ENCODE measurements at places on chromosomes 11 and 22.

- DNase-seq: no peak
These were observed 45.2 kb upstream of the LINC01488 start for GRCh38 chr11:69436041-69436982.

- DNase-seq: no peak
These were observed 3.3 kb downstream of the SCGB1D2 start for GRCh38 chr11:62245271-62245753.

GRCh38 chr22:30792456-30792855 is 97.8 kb downstream of the OSBP2 start:
- no peak for DNase-seq

DNA sequence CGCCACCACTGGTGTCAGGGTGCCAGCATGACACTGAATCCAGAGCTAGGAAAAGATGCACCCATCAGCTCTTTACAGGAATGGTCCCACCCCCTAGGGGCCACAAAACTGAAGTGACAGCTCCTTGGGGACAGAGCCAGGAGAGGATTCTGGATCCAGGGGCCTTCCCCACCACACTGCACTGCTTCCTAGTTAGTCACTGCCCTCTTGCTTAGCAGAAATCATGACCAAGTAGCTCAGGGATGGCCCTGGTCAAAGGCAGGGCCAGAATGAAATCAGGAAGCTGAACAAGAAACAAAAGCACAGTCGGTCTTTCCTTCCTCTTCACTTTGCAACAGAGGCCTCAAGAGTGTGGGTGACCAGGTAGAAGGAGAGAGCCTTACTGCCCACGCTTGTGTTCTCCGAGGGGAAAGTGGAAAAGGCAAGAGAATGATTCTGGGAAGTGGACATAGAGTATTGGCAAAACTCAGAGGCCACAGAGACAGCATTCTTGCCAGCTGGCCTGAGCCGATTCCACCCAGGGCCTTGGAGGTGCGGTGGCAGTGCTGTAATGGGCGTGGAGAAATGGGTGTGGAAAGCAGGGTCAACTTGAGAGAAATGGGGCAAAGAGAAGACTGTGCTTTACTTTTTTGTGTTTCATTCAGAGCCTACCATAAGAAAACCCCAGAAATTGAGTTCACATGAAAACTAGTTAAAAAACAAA is 39.8 kb downstream of the KCNJ1 start:
- no peak for DNase-seq

DNA sequence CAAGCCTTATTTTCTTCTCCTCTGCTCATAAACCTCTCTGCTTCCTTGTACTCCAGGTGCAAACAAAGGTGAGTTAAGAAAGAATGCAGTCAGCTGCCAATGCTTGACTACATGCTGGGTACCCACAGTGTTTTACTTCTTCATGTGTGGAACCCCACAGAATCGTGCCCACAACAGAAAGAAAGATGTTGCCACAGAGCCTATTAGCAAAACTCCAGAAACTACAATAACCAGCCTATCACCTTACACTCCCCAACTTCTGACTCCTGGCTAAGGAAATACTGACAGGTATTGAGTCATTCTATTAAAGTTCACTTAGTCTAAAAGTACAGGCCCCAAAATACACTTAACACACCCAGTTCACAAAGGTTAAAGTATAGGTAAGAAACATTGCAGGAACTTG is 56.9 kb upstream of the CCDC89 start:
- no peak for DNase-seq

- DNase-seq: no peak
These were observed 10.7 kb downstream of the SDF2L1 start for GRCh38 chr22:21652547-21653545.

DNA sequence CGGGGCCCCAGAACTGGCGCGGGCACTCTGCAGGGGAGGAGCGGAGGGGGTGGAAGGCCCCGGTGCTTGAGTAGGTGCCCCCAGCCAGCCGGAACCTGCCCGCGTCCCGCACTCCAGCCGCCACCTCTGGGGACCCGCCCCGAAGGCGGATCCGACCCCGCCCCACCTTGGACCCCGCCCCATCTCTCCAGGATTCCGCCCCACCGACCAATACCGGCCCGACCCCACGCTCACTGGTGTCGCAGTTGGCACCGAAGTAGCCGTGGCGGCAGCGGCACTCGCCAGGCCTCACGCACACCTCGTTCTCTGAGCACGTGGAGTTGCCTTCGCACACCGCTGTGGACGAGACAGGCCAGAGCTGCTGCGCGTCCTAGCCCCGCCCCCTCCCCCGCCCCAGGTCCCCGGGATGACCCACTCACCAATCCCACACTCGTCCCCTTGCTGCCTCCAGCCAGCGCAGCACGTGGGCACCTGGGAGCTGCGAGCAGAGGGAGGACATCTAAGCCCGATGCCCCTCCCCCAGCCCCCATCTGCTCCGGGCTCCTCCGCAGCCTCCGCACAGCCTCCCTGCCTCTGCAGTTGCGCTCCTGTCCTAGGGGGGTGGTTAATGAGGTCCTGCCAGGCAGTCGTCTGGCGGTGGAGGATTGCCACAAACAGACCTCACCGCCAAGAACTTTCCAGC is 6.0 kb downstream of the SCARF2 start:
- no peak for DNase-seq

- DNase-seq: no peak
These were observed 106.2 kb downstream of the SHANK2 start for GRCh38 chr11:71145988-71146824.

DNA sequence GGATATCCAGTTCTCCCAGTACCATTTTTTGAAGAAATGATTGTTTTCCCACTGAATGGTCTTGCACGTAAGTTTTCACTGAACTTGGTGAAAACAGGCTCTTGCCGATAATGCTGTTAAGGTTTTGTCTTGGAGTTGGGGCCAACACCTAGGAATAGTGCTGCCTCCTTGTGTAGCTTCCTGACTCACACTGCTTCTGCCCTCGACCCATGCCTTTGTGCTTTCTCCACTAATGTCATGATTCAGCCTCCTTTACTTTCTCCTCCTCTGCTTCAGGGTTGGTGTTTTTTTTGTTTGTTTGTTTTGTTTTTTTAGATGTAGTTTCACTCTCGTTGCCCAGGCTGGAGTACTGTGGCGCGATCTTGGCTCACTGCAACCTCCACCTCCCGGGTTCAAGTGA is 30.2 kb downstream of the SLC5A1 start:
- no peak for DNase-seq

DNA sequence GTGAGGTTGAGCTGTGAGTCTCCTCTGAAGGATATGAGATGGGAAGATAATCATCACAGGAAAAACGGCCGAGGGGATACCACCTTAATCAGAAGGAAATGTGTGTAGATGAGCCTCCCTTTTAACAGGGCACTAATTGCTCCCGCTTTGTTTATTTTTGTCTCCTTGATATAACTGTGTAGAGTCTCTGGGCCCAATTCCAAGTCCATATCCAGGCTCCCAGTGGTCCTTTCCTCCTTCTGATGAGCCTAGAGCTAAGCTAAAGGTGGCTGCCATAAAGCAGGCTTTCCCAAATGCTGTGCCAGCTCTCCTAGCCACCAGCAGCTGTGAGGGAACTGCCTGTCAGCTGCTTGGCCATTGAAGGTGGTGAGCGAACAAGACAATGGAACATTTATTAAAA is 17.1 kb upstream of the CCDC90B start:
- no peak for DNase-seq

- DNase-seq: no peak
These were observed 7.8 kb downstream of the GGA1 start for GRCh38 chr22:37616201-37617083.

DNA sequence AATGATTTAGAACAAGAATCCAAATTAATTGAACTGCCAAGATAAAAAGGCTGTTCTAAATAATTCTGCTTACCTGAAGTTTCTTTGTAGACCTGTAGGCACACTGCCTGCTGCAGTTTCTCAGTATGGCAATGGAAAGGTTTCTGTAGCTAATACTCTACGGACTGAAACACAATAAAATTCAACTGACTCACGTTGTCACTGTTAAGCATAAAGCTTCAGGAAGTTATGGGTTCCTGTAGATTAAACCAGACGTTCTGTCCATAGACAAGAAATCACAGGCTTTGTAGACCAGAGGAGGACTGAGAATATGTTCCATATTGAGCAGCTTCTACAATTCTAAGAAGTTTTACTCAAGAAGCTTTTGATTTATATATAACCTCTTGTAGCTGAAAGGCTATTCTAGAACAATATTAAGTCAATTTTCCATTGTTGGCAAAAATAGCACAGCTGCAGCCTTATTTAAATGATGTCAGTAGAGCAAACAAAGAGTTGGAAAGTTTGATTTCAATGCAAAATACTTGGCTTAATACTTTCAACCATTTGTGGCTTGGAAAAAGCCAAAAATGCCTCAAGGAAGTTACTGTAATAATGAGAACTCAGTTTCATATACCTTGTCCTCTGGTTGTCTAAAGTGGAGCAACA is at the start of gene GLYATL2:
TSS of gene GLYATL2 (minus strand) at position 344 of the 645 bp plus-strand sequence. CDS start 5,092 bp downstream, outside the sequence.
- no peak for DNase-seq

- no peak for DNase-seq
These were observed 3.3 kb upstream of the KMT5B start for GRCh38 chr11:68216171-68216938.

GRCh38 chr11:46930089-46930488 is 6.5 kb upstream of the CSTPP1 start:
- no peak for DNase-seq

- DNase-seq: peak; percentile 100
These were observed 50.2 kb downstream of the LIF start for GRCh38 chr22:30196141-30196879.

DNA sequence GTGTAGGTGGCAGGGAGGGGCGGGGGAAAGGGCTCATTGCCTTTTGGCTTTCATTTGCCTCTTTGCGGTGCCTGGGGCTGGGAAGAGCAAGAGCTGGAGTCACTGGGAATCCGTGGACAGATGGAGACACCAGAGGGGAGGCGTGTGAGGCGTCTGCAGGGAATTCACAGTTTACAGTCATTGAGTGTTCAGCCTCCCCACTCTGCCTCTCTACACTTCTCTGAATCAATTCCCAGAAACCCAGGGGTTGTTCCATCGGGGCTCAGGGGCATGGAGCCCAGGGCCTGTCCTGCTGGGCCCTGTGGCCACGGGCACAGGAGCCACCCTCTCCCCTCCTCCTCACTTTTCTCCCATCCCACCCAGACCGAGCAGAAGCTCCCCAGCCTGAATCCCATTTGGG is 160.5 kb upstream of the NAV2 start:
- DNase-seq: no peak

DNA sequence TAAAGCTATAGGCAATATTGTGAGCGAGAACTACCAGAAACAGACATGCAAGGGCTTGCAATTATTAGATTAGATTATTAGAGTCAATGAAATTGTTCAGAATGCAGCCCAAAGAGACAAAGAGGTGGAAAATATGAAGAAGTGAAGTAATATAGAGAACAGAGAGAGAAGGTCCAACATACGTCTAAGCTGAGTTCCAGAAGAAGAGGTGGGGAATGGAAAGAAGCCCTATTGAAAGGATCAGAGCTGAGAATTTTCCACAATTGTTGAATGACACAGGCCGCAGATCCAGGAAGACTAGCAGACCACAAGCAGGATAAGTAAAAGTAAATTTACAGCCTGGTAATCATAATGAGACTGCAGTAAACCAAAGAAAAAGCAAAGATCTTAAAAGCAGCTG is 93.2 kb downstream of the EXT2 start:
- DNase-seq: no peak

DNA sequence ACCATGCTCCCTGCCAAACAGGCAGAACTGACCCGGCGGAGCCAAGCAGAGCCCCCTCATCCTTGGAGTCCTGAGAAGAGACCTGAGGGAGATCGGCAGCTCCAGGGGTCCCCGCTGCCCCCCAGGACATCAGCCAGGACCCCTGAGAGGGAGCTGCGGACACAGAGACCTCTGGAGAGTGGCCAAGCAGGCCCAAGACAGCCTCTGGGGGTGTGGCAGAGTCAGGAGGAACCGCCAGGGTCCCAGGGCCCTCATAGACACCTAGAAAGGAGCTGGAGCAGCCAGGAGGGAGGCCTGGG is 37.5 kb downstream of the TRIOBP start:
- DNase-seq: no peak

GRCh38 chr11:88146106-88146505 is 29.1 kb downstream of the RAB38 start:
- no peak for DNase-seq

- DNase-seq: no peak
These were observed 38.9 kb upstream of the LUZP2 start for GRCh38 chr11:24457985-24458384.

DNA sequence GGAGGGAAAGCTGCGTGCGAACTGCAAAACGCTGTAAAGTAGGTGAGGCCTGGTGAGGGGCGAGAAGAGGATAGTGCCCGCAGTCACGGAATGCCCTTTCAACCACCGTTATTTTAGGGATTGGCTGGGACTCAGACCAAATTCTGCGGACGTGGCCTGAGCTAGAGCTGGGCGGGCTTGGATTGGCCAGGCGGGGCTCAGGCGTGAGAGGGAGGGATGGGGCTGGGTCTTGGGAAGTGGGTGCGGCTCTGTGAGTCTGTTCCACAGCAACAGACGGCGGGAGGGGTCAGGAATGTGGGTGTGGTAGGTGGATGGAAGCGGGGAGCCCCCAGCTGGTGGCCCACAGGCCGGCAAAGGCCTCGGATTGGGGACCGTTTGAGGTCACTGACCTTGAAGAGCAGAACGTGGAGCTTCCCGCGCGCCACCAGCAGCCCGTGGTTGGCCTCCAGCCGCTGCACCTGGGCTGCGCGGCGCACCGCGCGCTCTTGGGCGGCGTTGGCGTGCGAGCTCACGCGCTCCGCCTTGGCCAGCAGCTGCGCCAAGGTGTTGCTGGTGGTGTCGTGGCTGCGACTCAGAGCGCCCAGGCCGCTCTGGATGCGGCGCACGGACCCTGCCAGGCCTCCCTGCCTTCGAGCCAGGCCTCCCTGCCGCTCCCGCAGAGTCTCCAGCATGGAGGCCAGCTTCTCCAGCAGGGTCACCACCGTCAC is 444 bp downstream of the CAVIN3 start:
- DNase-seq: peak; percentile 76

GRCh38 chr11:130478204-130478701 is 29.8 kb downstream of the ADAMTS15 start:
- DNase-seq: peak; percentile 37

DNA sequence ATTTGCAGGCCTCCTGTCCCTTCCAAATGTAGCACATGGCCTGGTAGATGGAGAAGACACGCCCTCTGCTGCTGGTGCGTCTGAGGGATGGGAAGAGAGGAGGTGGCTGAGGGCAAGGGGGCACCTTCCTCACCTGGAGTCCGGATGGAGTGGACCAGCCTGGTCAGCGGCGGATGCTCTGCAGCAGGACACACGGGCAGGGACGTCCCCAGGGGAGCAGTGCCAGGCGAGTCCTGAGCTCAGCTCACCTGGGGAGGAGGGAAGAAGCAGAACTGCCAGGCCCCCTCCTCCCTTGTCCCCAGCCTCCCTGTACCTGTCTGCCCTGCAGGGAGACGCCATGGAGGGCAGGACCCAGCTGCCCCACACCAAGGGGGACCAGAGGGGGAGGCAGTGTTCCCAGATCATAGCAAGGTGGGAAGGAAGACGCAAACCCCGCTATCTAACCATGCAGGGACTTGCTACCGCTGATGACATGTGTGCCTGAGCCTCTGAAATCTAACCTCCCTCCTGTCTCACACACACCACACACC is 1495.9 kb downstream of the BRD1 start:
- DNase-seq: no peak

Measured in non-pigmented ciliary epithelial cell (primary cell).